A549 (cell line): ENCODE measurements at places on chromosomes 2 and 18. TPM values are rescaled to one million over a fixed set of nuclear protein-coding genes. Genes with fewer than 3 reads are reported as not detected.

GRCh38 chr2:98471402-98472131 is 26.9 kb downstream of the INPP4A start:
- DNase-seq = no peak

DNA sequence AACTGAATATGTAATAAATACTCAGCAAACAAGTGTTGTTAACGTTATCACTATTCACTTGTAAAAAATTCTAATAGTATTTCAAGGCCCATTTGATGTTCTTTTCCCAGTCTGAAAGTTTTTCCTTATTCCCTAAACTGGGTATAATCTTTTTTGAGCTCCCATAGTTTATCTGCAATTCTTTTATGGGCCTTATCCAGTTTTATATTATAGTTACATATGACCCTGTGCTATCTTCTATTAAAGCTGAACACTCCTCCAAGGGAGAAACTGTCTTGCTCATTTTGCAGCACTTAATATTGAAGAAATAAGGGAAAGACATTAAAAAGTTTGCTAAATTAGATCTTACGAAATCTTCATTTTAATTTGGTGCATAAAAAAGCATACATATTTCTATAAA is 13.9 kb downstream of the PELI1 start:
- no peak for DNase-seq

GRCh38 chr18:37274309-37275236 is 291.0 kb downstream of the CELF4 start:
- DNase-seq = no peak

- DNase-seq = peak; percentile 40
These were observed 336.5 kb upstream of the SLC39A10 start for GRCh38 chr2:195320413-195320973.

Gene CHRNG
- polyA plus RNA-seq = not detected in 3 replicates

Gene PID1
- polyA plus RNA-seq = 2.7 to 3.2 TPM (median 2.7 TPM) in 3 replicates
